ENCODE measurements at places on chromosomes 7 and 10.
A peak's percentile ranks its signal among the peaks of the same experiment; 100 is the strongest.

- DNase-seq, result peak; percentile 41
These were observed 776 bp downstream of the PEX1 start for GRCh38 chr7:92527300-92528187.

GRCh38 chr10:96958071-96958470 lies 126.0 kb downstream of the LCOR start:
- DNase-seq, result no peak

DNA sequence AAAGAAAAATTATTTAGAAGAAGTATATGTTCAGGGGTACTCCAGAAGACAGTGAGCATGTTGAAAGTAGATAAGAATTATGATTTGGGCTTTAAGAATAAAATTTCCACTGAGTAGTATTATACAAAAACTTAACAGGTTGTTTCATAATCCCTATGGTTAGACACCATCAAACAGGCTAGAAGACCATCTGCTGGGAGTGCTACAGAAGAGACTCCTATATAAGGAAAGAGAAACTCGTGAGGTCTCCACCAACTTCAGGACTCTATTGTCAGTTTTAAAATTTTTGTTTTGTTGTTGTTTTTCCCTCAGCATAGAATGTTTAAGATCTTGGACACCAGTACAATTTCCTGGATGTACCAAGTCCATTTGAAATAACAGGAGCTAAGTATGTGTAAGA lies 13.1 kb downstream of the DNAJC1 start:
- DNase-seq, result no peak

DNA sequence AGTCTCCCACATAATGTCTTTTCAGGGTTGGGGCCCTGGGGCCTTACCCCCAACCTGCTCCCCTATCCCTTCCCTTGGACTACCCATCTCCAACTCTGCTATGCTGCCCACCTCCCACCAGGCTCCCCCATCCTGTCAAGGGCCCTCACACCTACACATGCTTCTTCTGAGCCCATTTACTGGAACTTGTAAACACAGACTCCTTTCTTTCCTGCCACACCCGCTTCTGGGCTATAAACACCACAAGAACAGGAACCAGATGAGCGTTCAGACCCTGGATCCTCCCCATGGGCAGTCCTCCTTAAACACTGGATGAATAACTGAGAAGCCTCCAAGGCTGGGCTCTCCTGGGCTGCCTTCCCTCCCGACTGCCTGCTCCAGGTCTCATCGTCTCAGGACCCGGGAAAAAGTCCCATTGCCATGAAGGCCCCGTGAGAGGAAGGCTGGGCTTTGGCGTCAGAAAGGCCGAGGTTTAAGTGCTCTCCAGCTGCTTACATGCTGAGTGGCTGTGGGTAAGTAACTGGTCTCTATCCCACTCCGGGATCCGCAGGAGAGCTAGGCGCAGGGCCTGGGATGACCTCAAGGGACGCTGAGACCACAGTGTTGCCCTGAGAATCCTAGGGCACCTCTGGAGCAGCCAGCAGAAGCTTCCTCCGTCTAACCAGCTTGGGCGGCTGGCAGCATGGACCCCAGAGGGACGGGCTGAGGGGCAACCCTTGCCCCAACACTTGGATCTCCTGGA lies 15.6 kb upstream of the CRHR2 start:
- no peak for DNase-seq

DNA sequence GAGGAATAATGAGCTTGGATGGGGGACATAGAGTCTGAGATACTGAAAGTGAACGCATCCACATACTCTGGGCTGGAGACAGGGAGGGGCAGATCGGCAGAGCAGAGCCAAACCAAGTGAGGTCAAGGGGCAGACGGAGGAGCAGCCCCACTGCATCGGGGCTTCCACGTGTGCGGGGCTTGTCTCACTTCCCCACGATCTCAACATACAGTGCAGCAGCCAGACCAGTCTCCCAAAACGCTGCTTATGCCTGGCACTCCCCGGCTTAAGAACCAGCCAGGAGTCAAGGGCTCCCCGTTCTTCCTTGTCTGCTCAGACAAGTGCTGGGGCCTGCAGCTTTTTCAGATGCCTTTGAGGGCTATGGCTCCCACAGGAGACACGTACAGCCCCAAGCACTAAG lies 43.6 kb downstream of the PARP12 start:
- DNase-seq, result no peak

DNA sequence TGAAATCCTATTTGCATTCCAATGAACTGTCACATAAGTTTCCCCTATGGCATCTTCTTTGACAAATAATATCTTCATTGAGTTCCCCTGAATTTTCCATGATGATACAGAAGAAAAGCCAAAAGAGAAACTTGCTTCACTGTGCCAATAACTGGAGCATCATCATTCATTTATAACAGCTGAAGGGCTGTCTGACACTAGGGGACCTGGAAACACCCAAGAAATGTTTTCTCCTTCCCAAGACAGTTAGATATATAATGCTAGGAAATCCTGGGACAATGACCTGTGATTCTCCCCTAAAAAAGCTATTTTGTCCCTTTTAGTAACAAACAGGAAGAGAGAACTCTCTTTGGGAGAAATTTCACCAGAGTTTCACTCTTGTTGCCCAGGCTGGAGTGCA lies 133.6 kb downstream of the SEMA3C start:
- no peak for DNase-seq

GRCh38 chr10:5945190-5945509 lies 32.2 kb downstream of the IL15RA start:
- DNase-seq, result no peak

- no peak for DNase-seq
These were observed 63.6 kb downstream of the ARHGAP22 start for GRCh38 chr10:48541144-48541795.

GRCh38 chr10:85565381-85565780 lies 801.2 kb downstream of the GRID1 start:
- DNase-seq, result no peak
